GM10248 (cell line): ENCODE measurements at places on chromosomes 11 and 22.

DNA sequence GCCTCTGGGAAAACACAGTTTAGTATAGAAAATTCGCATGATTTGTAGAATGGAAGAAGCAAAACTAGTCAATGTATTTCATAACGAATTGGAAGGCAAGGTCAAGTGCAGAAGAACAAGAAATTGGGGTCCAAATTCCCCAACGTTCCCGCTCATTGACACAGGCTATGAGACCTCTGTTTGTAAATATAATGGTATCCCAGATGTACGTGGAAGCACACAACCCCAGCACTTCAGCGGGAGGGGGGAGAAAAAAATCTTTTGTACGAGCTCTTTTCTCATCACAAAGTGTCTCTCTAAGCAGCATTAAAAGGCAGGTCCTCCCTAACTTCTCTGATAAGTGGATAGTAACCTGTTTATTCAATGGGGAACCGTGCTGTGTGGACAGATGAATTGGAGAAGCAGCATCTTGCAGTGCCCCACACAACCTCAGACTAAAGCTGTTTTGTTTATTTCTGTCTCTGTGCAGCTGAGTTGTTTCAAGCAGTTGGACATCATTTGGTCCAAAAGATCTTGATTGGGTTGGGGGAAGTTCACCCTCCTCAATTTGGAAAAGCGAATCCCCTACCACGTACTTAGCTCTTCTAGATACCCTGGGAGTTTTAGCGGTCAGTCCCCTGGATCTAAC lies 1.1 kb upstream of the GAB2 start:
- DNase-seq, result no peak

GRCh38 chr22:42162728-42163489 lies 32.3 kb upstream of the CYP2D6 start:
- no peak for DNase-seq

DNA sequence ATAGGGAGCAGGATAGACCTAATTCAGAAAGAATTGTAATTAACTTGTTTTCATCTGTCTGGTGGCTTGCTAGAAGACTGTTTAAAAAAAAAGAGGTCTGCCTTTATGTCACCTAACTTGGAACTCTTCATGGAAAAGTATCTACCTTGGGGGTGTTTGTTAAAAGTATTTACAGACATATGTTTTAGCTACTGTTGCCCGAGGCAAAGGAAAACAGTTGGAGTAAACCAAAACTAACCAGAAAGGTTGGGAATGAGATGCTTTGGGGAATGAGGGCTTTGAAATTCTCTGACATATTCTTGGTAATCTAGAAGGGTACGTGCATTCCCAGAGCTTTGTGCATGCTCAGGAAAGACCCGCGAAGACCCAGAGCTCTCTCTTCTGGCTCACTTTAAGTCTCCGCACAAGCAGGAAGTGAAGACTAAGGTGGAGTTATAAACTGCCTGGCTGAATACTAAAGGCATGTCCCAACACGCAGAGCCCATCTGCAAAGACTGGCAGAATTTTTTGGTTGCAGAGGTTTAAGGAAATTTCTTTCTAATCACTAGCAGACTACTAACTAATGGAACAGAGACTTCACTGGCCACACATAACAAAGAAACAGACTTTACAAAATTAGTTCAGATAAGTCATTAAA lies 33.2 kb downstream of the HIKESHI start:
- no peak for DNase-seq

DNA sequence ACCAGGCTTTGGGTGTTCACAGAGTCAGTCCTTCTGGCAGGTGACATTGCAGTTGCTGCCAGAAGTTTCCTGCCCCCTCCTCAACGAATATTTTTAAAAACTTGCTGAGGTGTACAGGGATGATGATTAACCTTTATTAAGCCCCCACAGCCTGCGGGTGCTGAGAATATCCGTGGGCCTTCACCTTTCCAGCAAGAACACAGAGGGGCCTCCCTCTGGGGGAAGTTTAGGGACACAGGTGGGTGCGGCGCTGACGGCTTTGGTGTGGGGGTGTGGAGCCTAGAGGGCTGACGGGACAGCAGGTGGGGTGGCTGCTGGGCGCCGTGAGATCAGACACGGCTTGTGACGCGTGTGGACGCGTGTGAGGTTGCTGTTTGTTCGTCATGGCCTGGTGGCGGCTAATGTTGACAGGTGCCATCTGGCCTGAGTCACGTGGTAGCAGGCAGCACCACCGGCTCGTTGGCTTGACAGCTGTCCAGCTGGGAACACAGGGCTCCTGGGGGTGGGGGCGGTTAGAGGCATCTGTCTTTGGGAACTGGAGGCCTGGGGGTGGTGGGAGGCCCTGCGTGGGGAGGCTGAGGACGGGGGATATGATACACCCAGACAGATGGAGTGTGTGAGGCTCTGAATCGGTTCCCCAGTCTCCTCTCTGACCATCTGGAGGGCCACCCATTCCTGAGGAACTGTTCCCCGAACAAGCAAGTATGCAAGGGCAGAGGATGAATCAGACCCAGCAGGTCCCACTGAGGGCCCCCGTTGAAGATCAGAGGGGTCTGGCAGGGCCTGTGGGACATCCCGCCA lies 12.5 kb upstream of the LRRC10B start:
- DNase-seq, result no peak

DNA sequence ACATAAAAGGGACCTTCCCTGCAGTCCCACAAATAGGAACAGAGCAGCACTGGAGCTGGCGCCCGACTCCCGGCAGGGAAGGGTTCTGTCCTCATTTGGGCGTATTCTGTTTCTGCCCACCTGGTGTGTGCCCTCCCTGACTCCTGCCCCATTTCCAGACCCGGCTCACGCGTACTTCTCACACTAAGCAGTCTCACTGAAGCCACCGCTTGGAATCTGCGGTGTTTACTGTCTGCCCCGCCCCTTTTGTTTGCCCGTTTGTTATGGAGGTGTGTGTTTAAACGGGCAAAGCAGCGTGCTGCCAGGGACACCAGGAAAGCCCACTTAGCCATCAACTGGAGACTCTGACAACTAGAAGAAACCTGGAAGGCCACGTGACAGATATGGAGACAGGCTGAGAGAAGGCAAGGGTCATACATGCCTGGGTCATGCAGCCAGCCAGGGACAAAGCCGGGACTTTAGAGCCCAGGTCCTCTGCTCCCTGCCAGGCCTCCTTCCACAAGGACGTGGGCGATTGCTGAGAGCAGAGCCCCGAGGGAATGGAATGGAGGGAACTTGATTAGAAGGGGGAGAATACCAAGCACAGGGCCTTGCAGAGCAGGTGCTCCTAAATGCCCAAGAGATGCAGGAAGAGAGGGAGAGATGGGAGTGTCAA lies 8.7 kb upstream of the EFCAB6 start:
- DNase-seq, result no peak

GRCh38 chr11:14189874-14190273 lies 169.1 kb downstream of the RRAS2 start:
- no peak for DNase-seq

- DNase-seq, result no peak
Measured at GRCh38 chr11:123484448-123484847, 54.4 kb downstream of the GRAMD1B start.

- DNase-seq, result no peak
Measured at GRCh38 chr11:113817162-113817561, 37.6 kb downstream of the CLDN25 start.

DNA sequence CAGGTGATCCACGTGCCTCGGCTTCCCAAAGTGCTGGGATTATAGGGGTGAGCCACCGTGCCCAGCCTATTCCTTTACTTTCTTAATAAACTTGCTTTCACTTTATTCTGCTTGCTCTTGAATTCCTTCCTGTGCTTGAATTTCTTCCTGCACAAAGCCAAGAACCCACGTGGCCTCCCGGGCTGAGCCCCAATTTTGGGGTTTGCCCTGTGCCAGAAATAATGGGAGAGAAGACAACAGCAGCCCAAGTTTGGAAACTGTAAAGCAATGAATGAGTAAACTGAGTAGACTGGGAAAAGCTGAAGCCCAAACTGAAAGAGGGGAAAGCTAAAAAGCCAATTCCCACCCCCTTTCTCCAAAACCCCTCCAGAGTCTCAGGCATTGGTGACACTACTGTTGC lies 136.4 kb downstream of the NECTIN1 start:
- no peak for DNase-seq

- DNase-seq, result no peak
Measured at GRCh38 chr11:925158-925495, 543 bp upstream of the AP2A2 start.

GRCh38 chr22:24124247-24124646 lies 57.0 kb upstream of the SUSD2 start:
- no peak for DNase-seq

- no peak for DNase-seq
Measured at GRCh38 chr22:47288680-47289079, 526.2 kb downstream of the TBC1D22A start.

DNA sequence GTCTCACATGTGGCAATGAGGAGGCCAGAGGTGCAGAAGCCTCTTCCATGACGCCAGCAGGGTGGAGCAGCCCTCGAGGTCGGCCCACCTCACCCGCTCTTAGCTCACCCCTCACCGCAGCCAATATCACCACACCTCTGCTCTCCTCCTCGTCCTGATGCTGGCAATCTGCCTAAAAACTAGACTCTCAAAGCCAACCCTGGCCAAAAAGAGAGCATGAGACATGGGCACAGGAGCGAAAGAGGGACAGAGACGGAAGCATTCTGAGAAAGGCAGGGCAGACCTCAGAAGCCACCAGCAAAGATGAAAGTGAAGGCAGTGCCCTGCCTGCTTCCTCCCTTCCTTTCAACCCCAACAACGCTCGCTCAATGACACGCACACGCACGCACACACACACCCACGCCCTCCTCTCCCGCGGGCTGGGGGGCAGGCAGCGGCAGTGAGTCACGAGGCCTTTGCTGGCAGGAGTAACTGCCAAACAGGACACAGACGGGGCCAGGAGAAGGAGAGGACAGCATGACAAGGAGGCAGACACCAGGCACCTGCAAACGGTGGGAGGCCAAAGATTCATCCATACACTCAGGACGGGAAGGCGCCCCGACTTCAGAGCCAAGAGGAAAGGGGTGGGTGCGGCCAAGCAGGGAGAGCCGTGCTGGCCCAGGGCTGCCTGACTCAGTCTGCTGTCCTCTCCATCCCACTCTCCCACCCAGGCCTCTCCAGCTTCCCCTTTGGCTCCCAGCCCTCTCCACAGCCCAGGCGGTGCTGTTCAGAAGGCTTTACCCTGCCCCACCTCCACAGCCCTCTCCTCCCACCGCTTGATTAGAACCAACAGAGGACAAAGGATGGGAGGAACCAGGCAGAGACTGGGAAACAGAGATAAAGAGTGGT lies 11.4 kb downstream of the IGSF9B start:
- DNase-seq, result no peak

DNA sequence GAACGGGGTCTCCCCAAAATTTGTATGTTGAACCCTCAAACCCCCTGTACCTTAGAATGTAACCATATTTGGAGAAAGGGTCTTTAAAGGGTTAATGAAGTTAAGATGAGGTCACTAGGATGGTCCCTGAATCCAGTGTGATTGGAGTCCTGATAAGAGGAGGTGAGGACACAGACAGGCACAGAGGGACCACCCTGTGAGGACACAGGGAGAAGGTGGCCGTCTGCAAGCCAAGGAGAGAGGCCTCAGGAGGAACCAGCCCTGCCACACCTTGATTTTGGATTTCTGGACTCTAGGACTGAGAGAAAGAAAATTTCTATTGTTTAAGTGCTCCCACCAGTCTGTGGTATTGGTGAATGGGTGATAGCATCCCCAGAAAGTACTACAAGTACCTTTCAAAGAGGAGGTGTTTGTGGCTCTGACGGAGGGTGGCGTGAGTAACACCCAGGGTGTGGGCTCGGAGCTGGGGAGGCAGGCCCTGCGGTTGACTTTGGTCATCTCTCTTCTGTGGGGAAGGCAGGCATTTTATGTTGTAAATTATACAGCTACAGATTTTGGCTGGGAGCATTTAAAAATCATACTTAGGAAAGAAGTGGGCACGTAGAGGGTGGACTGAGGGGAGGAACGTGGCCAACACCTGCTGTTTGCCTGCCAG lies 13.8 kb downstream of the MRGPRF start:
- DNase-seq, result no peak

- no peak for DNase-seq
Measured at GRCh38 chr11:27215471-27216269, 147.3 kb downstream of the CCDC34 start.

DNA sequence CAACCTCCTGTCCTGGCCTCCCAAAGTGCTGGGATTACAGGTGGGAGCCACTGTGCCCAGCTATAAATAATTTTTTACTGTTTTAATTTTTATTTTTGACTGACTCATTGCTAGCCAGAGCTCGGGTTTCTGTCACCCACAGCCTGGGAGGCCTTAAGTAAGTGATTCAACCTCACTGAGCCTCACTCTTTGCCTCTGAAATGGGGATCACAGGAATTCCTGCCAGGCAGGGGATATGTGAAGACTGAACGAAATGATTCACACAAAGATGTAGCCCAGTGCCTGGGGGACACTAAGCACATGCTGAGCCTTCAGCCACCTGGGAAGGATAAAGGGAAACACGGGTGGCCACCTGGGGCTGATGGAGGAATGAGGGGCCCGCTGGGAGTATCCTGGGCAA lies 3.8 kb upstream of the LRRC74B start:
- no peak for DNase-seq
